Daoy (cell line): ENCODE measurements at places on chromosomes 6 and 20. TPM values are rescaled to one million over a fixed set of nuclear protein-coding genes. Genes with fewer than 3 reads are reported as not detected.

Gene HCRTR2
- total RNA-seq = not detected in 2 replicates

Gene FAM209A
- total RNA-seq = not detected in 2 replicates

Gene C6orf132
- total RNA-seq = not detected in 2 replicates

Gene MAN1A1
- total RNA-seq = 13.0 and 22.9 TPM in 2 replicates

Gene PRL
- not detected in 2 replicates for total RNA-seq
